ENCODE measurements at places on chromosomes 13 and 19.

GRCh38 chr13:24107955-24108614 is 52.4 kb upstream of the SPATA13 start:
- no peak for DNase-seq

DNA sequence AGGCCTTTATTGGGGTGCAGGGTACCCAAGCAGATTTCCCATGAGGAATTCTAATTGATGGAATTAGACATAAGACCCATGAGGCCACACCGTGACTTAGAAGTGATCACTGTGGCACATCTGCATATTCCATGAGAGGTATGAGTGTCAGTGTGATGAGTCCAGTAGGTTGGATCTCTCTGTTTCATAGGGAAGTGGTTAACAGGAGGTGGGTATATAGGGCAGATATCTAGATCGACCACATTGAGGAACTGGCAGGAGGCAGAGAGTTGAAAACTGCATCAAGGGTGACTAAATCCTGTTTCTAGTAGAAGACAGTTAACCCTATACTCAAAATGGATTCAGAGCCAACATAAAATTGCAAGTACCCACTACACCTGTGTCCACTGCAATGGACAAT is 68.6 kb upstream of the MIR17HG start:
- no peak for DNase-seq

- no peak for DNase-seq
Measured at GRCh38 chr13:32208860-32209259, 106.3 kb downstream of the ZAR1L start.

DNA sequence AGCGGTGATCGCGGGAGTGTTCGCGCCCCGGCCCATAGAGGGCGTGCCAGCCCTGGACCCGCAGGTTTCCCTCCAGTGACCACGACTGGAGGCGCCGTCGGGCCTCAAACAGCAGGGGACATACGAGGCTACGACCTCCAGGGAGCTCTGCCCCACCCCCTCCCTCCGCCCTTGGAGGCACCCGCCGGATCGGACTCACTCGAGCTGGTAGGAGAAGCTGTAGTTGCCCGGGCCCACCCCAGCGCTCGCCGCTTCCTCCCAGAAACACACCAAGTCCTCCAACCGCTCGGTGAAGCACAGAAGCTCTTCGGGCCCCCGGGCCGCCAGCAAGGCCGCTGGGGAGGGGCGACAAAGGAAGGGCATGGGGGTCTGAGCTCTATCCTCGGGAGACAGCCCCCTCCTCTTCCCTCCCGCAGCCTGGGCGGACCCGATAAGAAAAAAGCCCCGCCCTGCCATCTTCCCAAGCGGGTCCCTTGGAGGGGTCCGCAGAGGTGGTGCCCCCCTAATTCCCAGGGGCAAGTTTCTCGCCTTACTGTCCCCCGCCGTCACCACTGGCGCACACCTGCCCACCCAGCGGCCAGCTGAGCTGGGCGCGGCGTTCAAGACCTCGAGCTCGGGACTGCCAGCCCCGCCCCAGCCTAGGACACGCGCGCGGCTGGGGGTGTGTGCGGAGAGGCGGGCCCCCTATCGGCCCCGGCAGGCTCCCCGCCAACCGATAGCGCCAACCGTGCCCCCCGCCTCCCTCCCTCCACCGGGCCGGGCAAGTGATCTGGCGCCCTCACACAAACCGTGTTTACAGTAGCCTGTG is 1.0 kb downstream of the EPOR start:
- peak; percentile 89 for DNase-seq

DNA sequence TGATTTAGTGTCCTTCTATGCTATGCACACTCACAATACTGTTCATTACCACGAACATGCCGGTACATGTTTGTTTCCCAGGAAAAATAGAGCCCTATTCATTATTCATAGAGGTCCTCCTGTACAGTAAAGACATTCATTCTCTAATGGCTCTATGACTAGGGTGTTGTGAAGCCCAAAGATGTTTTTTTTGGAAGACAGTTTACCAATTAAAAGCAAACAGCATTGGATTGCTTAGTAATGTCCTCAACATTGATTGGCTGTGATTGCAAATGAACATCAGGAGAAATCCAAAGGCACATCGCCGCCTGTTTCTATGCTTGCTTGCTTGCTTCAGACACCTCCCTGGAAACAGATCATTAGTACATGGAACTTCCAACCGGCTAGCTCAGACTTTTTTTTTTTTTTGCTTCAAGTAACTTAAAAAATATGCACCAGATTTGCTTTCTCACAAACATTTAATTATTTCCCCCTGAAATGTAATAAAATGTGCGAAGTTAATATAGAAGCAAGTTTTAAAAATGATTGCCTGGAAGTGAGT is 8.8 kb upstream of the GPC6 start:
- peak; percentile 16 for DNase-seq

GRCh38 chr19:30784850-30785457 is 412.8 kb downstream of the ZNF536 start:
- DNase-seq: peak; percentile 69

- DNase-seq: no peak
Measured at GRCh38 chr13:85663856-85664255, 135.4 kb downstream of the SLITRK6 start.

DNA sequence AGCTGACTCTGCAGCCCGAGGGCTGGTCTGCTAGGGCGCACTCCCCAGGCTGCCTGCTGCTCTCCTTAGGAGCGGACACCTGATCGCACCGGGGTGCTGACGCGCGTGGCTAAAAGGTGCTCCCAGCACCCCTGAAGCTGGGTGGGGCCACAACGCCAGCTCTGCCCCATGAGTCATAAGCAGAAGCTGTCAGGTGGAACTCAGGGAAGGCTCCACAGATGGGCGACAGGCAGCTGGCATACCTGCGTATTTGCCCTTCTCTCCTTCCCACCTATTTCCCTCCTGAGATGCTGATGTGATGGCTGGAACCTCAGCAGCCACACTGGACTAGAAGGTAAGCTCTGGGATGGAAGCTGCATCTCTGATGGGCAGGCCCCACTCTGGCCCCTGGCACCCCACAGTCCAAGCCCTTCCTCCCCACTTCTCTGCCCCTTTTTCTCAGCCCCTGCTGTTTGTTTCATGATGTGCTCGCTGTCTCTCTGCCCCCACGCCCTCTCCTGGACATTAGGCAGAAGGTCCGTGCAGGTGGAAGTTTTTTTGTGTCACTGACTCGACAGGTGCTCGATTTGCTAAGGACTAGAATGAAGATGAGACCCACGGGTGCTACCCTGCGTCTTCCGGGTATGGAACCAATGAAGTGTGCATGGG is 30.3 kb upstream of the CACTIN start:
- no peak for DNase-seq

Data from K562 (cell line).